Heart left ventricle (tissue), 16 donors: ENCODE measurements at places on chromosomes 6 and 20.

- DNase-seq = no peak
These were observed 11.4 kb downstream of the EMILIN3 start for GRCh38 chr20:41355192-41355591.

GRCh38 chr6:143652841-143653331, 24.9 kb upstream of the PHACTR2 start:
- no peak for DNase-seq

DNA sequence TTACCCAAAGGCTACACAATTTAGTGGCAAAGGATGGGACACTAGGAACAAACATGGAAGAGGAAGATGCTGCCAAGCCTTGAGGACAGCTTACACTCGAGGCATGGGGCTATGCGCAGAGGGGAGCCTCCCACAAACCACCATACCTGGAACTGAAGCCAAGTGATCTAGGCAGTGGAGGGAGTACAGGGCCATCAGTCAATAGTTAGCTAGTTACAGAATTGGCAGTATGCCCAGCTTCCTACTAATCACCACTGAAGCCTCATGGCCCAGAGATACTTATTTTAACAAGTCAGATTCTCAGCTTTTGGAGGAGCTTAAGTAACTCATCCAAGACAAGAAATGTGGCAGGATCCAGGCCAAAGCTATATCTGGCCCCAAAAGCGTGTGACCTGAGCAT, 226.6 kb upstream of the MOCS1 start:
- DNase-seq = no peak

- no peak for DNase-seq
These were observed 31.0 kb downstream of the CDK5RAP1 start for GRCh38 chr20:33370291-33370690.

DNA sequence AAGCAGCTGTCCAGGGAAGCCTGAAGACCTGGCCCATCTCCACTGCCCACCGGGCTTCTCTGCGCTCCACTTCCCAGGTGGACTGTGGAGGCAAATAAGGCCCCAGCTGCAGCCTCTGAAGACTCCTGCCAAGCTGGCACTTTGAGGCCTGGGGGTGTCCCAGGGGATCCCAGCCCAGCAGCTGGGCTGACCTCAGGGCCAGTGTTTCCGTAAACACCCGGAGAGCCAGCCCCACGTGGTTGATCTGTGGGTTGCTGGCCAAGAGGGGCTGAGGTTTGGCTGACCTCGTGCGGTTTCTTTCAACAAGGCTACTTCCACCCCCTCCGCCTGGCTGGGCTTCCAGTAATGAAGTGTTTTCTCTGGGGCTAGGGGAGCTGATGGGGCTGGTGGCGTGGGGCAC, 12.4 kb upstream of the CCN5 start:
- DNase-seq = peak; percentile 90

DNA sequence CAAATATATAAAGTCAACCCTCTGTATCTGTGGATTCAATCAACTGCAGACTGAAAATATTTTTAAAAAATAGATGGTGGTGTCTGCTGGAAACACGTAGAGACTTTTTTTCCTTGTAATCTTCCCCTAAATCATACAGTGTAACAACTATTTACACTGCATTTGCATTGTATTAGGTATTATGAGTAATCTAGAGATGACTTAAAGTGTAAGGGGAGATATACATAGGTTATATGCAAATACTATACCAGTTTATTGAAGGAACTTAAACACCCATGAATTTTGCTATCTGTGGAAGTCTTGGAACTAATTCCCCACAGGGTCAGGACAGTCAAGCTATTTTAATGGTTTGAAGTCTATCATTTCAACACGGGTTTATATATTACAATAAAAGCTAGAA, 10.2 kb downstream of the HDAC2 start:
- DNase-seq = no peak

GRCh38 chr6:163999475-164000125, 585.1 kb downstream of the QKI start:
- no peak for DNase-seq

- DNase-seq = no peak
These were observed 152.9 kb downstream of the KLHL32 start for GRCh38 chr6:97077380-97077779.

- no peak for DNase-seq
These were observed 216.6 kb upstream of the UFL1 start for GRCh38 chr6:96304997-96305396.

DNA sequence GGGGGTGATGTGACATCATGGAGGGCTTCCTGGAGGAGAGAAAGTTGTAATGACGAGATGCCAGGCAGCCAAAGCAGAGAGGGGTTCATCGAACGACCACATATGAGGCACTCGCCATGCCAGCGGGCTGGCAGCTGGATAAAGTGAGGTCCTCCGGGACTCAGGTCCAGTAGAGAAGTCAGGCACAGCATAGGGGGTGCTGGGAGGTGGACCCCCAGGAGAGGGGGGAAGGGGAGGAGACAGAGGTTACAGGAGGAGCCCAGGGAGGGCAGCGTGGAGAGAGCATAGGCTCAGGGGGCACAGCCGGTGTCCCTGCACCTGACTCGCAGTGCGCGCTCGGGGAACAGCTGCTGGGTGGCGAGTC, 174.7 kb downstream of the BMP7 start:
- no peak for DNase-seq

- DNase-seq = no peak
These were observed 111.1 kb downstream of the FAM83B start for GRCh38 chr6:54957698-54958097.

DNA sequence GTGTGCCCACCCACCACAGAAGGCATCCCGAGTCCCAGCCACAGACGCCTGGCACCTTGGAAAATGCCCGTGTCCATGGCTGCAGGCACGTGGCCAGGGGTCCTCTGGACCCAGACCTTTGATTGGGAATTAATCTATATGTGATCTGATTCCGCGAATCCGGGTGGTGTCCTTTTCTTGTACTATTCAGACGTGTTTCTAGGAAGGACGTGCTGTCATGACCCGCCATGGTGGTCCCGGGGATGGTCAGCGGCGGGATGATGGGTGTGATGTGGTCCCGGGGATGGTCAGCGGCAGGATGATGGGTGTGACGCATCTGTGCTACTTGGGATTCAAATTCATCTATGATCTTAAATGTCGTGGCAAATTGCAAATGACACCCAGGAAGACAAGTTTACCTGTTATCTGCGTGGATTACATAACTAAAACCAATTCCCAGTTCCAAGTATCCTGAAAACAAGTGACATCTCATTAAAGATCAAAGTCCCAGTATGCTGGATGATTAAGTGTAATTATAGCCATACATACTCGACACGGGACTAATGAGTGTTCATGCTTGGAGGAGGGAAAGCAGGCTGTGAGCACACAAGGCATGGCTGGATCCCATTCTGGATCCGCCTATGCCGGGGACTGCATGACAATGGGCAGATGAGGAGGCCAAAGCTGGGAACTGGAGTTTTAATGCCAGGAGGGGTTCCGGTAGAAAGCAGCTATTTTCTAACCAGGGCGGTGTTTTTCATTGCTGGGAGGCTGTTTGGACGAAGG, 256.5 kb downstream of the TAF4 start:
- DNase-seq = no peak

GRCh38 chr6:136158387-136158821, 91.7 kb downstream of the MTFR2 start:
- DNase-seq = peak; percentile 63

DNA sequence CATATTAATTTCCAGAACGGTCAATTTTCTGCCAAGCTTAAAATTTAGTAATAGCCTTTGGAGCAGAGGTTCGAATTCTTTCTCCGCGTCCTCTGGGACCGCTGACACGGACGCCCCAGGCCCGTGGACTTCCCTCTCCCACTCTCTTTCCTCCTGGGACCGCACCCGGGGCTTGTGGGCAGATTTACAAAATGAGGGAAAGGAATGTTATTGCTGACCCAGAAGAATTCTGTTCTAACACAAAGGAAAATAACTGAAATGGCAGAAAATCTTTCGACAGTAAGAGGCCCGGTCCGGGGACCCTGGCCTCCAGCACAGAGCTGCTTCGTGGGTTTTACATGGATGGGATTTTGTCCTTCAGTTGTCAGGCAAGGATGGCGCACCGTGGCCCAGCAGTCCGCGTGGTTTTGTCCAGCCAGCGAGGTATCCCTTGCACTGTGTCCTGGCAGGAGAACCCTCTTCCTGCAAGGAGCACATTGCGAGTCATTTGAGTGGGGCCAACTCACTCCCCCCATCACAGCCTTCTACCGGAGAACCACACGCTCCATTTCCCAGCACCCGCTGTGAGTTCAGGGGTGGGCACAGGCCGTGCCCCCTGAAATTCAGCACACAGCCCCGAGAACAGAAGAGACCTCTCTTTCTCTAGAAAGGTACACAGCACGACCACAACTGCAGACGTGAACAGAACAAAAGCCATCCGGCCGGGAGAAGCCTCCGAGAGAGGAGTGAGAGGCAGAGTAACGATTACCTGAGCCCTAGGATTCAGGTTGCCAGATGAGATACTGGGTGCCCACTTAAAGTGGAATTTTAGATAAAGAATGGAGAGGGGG, 106.0 kb upstream of the AFDN start:
- no peak for DNase-seq

DNA sequence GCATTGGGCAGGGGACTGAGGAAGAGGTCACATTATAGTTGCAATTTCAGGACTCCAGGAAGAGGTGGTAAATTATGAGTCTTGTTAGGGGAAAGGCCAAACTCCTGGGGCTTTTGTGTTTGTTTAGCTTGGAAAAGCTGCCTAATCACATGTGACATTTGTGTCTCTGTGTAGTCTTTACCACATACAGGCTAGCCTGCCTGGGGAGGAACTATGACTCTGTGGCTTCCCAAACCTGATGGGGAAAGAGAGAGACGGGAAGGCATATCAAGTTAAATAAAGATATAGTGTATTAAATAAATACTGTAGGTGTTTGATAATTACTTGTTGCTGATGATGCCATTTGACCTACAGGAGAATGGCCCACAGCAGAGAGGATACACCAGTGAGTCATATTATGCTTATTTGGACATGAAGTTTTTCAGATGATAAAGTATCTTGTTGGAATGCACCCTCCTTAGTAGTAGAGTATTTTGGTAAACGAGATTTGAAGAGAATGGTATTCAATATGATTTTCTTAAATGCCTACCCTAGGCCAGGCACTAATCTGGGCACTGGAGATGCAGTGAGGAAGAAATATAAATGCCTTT, 4.0 kb downstream of the BLTP3A start:
- no peak for DNase-seq

DNA sequence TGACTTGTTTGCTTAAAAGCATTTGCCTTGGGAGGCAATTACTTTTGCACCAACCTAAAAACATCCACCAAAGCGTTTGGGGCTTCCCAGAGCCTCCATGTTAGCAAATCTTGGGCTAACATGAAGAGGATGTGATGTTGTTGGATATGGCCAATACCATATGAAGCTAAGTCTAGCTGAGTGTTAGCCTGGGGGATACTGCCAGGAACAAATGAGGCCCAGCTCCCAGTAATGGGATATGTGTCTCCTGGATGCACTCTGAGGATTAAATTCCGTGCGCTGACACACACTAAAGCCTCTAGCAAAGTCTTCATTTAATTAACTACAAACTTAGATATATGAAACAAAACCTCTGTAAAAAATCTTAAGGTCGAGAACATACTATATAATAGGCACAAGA, 35.3 kb upstream of the HBS1L start:
- no peak for DNase-seq
